K562 (cell line): ENCODE measurements at places on chromosomes 2 and 18.

- no peak for DNase-seq
These were observed 34.8 kb downstream of the TNS1 start for GRCh38 chr2:217968023-217968422.

- no peak for DNase-seq
These were observed 74.5 kb downstream of the MYCN start for GRCh38 chr2:16014802-16015201.

DNA sequence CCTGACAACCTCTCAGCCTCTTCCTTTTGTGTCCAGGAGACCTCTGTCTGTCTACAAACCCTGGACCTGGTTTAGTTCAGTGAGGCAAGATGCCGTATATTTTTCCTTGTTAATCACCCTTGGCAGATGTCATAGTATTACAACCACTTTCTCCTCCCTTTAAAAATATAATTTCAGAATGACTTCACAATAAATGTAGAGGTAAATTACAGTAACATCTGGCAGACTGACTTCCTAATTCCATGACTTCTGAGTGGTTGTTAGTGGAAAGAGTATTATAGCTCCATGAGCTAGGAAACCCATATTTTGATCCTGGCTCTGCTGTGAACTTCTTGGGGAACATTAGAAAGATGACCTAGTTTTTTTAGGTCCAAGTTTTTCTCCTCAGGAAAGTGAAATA is 39.5 kb downstream of the SPATS2L start:
- no peak for DNase-seq

DNA sequence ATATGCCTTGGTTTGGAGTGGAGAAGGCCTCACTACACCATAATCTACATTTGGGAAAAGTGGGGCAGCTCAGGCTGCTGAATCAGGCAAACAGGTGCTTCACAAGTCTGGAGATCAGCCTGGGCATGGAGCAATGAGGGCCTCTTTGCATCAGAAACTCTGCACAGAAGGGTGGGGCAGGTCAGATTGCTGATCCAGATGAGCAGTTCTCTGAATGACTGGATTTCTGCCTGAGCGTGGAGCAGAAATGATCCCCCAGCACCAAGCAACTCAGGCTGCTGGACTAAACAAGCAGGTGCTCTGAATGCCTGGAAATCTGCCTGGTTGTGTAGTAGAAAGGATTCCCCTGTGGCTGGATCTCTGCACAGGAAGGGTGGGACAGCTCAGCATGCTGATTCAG is 605.3 kb upstream of the ZNF804A start:
- no peak for DNase-seq

DNA sequence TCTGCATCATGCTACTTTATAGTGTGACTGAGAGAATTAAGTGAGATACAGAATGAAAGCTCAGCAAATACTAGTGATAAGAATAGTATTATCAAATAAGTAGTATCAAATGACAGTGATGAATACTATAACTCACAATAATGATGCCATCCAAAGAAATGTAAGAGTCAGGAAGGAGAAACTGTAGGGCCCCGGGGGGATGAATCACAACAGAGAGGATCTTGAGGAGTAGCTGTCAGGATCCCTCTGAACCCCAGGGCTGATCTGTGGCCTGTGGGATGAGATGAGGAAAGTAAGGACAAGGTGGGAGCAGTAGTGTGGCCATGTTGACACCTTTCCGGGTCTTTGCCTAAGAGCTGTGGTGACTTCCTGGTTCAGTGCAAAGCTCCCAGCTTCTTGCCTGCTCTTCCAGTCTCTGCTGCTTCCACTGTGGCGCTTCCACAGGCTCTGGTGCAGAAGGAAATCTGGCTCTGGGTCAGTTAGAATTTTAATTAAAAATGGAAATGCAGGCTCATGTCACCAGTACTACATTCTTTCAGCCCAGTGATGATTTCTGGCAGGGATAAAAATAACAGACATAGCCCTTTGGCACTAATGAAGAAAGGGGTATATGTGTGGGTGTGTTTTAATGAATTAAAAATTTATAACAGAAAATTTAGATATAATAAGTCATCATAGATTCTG is 166.9 kb downstream of the MYO3B start:
- no peak for DNase-seq

GRCh38 chr2:63840081-63840784 is 1.5 kb upstream of the UGP2 start:
- no peak for DNase-seq

DNA sequence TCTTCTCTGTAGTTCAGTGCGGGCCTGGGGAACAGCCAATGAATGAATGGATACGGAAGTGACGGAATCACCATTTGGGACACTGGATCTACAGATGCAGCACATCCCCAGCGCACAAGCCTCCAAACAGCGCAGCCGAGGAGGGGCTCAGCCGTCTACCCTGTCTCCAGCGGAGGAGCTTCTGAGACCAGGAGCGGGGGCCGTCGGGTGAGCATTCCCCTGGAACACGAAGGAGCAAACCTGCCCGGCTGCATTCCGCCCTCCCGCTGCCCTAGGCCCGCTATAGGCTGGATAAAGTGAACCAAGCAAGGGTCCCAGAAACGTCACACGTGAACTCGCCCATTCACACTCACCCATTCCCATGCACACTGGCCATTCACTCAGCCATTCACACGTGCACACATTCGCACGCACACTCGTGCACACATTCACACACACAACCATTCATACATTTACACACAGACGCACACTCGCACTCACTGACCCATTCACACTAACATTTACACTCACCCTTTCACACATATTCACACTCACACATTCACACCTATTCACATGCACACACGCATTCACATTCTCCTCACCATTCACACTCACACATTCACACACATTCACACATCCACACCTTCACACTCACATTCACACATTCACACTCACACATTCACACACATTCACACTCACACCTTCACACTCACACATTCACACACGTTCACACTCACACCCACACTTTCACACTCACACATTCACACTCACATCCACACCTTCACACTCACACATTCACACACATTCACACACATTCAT is 63.4 kb downstream of the BIN1 start:
- no peak for DNase-seq

- no peak for DNase-seq
These were observed 49.1 kb downstream of the KCNF1 start for GRCh38 chr2:10960606-10961489.

DNA sequence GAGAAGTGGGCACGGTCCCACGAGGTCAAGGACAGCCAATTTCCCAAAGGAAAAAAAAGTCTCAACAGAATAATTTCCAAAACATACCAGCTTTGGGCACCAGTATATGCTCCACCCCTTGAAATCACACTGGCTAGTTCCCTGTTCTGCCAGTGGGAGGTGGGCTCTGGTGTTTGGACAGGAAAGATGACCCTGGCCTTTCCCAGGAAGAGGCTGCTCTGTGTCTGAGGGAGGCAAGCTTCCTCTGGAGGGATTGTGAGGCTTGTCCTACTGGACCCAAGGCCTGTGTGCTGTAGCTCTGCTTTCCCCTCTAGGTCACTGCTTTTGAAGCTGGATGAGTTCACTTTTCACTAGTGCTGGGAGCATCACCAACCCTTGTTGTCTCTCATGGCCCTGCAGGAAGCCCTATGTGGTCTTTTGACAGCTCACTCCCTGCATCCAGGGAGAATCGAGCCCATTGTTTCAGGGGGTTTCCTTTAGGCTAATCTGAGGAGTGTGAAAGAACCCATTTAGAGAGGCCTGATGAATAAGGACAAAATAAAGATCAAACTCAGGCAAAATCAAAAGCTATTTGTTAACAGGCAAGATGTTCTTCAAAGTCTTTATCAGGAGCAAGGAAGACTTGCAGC is 36.3 kb downstream of the CXCR4 start:
- no peak for DNase-seq

DNA sequence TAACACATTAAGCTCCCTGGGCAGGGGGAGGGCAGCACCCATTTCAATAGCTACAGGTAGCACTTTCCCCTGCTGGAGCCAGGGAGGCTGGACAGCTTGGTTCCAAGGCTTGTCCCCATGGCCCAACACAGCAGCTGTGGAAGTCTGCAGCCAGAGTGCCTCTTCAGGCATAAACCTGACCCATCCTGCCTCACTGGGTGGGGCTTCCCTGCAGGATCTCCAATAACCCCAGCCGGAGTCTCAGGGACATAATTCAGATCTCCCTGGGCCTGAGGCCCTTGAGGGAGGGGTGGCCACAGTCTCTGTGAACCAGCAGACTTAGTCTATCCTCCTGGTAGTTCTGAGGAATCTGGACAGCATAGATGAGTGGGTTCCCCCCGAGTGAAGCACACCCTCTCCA is 1001.9 kb upstream of the CHAC2 start:
- DNase-seq = no peak

DNA sequence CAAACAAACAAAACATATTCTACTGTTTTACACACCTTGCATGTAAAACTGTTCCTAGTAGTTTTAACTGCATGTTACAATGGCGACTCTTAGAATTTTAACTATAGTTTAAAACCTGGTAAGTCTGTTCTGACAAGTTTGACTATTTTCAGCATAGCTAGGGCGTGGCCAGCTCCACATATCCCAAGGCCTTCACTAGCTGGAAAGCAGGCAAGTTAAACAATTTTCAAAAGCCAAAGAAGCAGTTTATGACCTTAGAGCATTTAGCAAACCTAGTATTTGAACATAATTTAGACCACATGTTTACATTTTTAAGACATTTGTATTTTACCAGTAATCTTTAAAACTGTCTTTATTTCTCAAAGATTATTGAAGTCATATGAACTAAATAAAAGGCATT is 402.8 kb upstream of the SYT4 start:
- DNase-seq = no peak

DNA sequence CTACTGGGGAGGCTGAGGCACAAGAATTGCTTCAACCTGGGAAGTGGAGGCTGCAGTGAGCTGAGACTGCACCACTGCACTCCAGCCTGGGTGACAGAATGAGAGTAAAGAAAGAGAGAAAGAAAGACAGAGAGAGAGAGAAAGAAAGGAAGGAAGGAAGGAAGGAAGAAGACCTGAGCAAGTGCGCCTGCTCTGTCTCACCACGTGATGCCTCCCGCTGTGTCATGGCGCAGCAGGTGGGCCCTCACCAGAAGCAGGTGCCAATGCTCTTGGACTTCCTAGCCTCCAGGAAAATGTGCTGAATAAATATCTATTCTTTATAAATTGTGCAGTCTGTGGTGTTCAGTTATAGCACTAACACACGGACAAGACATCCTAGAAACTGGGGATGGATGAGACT is 270.0 kb downstream of the CYP26B1 start:
- no peak for DNase-seq

DNA sequence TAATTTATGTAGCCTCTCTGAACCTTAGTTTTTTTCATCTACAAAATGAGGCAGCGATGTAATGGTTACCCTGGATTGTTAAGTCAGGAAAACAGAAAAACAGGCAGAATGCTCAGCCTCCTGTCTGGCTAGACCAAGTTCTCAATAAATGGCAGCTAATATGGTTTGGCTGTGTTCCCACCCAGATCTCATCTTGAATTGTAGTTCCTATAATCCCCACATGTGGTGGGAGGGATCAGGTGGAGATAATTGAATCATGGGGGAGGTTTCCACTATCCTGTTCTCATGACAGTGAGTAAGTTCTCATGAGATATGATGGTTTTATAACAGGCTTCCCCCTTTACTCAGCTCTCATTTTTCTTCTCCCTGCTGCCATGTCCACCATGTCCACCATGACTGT is 220.0 kb downstream of the CMPK2 start:
- DNase-seq = no peak

- no peak for DNase-seq
These were observed 67.1 kb downstream of the BAZ2B start for GRCh38 chr2:159549234-159549633.

- peak; percentile 79 for DNase-seq
These were observed 17.6 kb upstream of the ADI1 start for GRCh38 chr2:3536682-3537632.

GRCh38 chr2:147913701-147914480 is 69.1 kb downstream of the ACVR2A start:
- DNase-seq = no peak

DNA sequence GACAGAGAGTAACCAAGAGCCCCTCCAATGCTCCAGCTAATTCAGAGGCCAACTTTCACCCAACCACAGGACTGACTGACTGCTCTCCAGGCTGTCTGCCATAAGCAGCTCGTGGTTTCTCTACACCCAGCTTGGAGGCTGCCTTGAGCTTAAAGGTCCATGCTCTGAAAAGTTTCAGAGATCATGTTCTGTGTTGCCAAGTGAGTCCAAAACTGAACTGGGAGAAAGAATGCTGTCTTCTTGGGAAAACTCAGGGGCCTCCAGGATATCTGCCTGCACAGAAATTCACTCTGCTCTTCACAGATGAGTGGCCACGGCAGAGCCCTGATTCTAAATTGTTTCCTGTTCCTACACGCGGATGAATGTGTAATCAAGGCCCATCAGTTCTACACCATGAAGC is 51.1 kb downstream of the LPIN2 start:
- DNase-seq = no peak

DNA sequence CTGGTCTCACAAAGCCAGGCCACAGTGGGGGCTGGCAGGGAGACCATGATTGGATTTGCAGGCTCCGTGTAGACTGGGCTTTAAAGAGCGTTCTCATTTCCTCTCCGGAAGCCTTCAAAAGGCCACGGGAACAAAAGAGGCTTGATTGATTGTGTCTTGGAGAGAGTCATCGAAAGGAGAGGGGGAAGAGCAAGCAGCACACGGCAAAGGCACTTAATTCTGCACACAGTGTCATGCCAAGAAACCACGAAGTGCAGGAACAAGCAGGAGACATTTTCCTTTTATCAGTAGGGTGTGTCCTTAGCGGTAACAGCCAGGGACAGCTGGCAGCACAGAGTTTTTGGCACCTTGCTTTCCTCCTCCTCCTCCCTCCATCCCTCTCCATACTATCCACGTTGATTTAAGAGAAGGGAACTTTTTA is 47.7 kb downstream of the GLI2 start:
- DNase-seq = no peak

GRCh38 chr2:61535449-61535848 is 2.7 kb downstream of the XPO1 start:
- DNase-seq = no peak

DNA sequence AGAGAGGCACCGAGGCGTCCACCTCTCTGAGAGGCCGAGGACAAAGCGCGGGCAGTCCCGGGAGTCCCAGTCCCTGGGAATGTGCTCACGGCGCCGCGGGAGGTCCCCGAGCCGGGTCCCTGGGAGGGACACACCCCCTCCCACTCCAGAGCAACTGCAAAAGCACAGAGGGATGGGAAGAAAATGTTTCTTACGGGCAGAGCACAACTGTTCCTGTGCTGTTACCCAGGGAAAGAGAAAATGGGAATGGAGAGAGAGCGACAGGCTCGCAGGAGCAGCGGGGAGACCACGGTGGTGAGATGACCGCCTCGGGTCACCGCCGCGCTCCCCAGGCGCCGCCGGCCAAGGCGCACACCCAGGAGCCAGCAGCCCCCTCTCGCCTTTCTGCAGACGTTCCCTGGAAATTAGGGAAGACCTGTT is 1.2 kb upstream of the BCL11A start:
- DNase-seq = peak; percentile 26
